NCI-H345 (cell line): ENCODE measurements at places on chromosomes 7 and 10.

DNA sequence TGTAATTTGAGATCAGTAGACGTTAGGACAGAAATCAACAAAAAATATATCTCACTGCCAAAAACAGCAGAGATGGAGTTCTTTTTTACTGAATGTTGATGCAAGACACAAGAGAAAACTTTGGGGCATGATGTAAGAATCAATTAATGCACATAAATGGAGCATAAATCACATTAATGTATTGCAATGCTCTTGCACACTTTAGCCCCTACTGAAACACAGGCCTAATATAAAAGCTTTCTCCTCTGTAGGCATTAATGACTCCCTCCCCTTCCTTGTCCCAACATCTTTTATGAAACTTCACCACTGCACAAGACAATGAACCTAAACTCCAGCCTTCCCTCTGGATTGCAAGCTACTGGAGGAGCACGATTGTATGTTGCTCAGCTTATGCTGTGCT is 58.8 kb downstream of the CACNA2D1 start:
- no peak for DNase-seq

GRCh38 chr10:102799691-102800471 is 37.3 kb downstream of the CYP17A1 start:
- DNase-seq, result no peak

DNA sequence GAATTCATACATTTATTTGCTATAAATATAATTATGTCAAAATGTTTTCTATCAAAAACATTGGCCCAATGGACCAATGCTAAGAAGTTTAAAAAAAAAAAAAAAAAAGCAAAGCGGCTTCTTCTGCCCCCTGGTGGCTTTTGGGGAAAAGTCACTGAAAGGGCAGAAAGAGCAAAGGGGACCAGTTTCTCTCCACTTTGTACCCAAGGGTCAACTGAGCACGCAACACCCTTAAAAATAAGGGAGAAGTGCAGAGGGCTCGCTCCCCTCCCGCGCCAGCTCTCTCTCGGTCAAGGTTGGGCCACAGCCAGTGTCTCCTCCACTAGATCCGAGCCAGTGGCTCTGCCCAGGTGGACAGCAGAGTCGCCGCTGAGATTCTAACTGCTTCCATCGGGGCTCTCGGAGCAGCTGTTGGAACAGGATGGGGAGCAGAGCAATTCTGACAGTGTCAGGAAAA is 136.4 kb upstream of the FGFR2 start:
- DNase-seq, result no peak

GRCh38 chr10:21171197-21171935 is 274.3 kb upstream of the NEBL start:
- DNase-seq, result no peak

DNA sequence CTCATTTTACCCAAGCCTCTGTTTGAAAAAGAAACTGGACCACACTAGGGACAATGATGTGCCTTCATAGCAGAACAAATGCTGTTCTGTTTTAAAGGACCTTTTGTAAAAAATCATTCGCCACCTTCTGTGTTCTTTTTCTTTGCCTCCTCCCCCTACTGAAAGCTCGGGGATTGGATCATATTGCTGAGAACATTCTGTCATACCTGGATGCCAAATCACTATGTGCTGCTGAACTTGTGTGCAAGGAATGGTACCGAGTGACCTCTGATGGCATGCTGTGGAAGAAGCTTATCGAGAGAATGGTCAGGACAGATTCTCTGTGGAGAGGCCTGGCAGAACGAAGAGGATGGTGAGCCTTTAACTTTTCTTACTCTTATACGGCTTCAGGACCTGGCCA is 62.2 kb downstream of the POLL start:
- no peak for DNase-seq

DNA sequence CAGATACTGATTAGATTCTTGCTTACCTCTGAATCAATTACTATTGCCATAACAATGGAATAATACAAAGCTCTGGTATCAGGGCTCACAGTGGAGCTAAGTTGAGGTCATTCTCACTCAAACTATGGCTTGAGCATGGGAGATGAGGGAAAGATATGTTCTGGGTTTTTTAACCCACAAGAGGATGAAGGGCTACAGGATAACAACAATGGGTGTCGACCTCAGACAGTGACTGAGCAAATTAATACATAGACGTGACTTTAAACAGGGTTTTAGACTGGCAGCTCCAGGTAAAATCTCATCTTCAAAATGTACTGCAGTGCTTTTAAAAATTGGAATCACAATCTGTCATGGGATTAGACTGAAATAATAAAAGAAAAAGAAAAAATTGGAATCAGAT is 7.5 kb upstream of the HIBADH start:
- DNase-seq, result no peak

GRCh38 chr7:17239683-17240521 is 58.5 kb upstream of the AHR start:
- DNase-seq, result no peak
